ENCODE measurements at places on chromosomes 6 and 20.

DNA sequence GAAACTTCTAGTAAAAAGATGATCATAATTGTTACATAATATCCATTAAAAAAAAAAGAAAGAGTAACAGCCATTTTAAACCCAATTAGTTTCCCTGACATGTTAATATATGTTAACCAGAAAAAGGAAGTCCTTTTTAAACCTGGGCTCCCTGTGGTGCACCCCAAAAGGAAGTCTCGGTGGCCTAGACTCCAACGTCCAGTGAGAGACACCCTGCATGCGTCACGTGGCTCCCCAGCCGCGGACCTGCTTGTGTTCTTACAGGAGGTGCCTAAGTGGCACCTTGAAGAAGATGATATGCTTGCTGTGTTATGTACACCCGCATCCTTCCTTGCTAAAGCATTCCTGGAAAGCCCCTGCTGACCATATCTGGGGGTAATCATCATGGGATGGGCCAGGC is 50.1 kb downstream of the FOXC1 start:
- no peak for DNase-seq

DNA sequence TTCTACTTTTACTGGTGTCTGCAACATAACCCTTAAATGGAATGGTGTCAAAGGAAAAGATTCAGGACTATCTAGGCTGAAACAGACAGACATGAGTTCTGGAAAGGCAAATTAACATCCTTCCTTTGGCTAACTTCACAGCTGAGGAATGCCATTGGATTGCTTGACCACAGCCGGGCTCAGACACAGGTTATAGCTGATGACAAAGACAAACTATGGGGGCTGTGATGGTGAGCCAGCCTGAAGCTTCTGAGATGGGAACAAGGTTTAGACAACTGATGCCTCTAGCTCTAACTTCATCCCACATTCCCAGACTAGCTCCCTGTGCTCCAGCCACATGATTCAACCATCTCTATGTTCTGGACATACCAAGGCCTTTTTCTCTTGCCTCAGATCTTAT is 15.3 kb downstream of the POLR1C start:
- DNase-seq: no peak

GRCh38 chr6:38027685-38028373 is 208.3 kb downstream of the ZFAND3 start:
- DNase-seq: no peak

- peak; percentile 6 for DNase-seq
Measured at GRCh38 chr6:104325341-104326172, 534.2 kb downstream of the HACE1 start.

DNA sequence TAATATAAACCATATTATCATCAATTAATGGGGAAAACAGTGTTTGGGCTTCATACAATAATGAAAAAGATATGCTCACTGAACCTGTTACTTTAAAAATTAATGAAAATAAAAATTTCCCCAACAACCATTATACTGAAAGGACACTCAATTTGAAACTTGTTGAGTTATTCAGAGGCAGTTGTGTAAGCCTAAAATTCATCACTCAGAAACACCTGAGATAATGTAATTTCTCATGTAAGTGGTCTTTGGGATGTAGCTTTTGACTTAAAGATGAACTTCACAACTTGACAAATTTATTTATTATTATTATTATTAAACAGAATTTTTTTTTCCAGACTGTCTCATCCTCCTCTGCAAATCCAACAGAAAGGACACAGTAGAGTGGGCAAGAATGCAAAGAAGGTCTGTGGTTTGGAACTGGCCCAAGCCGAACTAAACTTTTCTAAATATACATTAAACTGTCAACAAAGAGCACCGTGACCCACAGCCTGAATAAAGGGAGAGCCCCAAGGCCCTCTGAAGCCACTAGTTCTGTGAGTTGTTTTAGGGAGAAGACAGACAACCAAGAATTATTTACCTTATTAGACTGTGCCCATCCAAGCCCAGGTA is 32.2 kb upstream of the HEY2 start:
- no peak for DNase-seq

GRCh38 chr20:3580412-3580811 is 82.8 kb downstream of the GFRA4 start:
- no peak for DNase-seq

- DNase-seq: no peak
Measured at GRCh38 chr6:118294906-118295305, 253.2 kb upstream of the PLN start.

GRCh38 chr20:16566080-16566479 is 7.2 kb downstream of the KIF16B start:
- no peak for DNase-seq

- no peak for DNase-seq
Measured at GRCh38 chr20:33515569-33516216, 25.8 kb downstream of the CBFA2T2 start.

GRCh38 chr6:30013291-30013922 is 47.7 kb upstream of the POLR1H start:
- no peak for DNase-seq

- no peak for DNase-seq
Measured at GRCh38 chr20:37673444-37673843, 20.4 kb upstream of the CTNNBL1 start.

- no peak for DNase-seq
Measured at GRCh38 chr20:57433657-57434389, 42.6 kb downstream of the RBM38 start.

DNA sequence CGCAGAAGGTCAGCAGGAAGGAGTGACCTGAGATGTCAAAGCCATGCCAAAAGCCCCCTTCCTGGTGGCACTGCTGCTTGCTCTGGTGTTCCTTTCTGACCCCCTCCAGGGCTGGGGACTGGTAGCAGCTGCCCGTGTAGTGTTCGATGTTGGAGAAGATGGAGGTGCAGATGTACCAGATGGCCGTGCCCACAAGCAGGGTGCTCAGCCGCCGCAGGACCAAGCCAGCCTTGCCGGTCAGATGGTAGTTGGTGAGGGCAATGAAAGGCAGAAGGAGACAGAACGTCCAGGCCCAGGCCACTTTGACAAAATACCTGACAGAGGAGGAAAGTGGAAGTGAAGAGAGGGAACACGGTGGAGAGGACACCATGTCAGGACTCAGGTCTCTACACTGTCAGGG is 4.1 kb downstream of the FITM2 start:
- no peak for DNase-seq

DNA sequence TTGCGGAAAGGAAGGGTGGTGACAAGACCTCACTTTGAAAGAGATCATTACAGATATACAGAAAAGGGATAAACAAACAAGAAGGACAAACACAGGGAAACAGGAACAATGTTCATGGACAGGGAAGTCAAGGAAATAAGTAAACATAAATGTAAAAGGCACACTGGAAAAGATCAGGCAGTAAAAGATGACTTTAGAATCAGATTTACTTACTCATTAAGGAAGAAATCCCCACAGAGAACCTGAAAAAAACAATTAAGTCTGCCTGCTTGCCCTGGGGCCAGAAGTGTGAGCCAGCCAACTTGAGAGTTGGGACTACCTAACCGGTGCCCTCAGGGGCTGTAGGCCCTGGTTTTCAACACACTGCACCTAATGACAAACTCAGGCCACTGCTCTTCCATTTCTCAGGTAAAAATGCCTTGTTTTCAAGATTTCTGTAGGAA is 1.7 kb downstream of the APMAP start:
- no peak for DNase-seq

DNA sequence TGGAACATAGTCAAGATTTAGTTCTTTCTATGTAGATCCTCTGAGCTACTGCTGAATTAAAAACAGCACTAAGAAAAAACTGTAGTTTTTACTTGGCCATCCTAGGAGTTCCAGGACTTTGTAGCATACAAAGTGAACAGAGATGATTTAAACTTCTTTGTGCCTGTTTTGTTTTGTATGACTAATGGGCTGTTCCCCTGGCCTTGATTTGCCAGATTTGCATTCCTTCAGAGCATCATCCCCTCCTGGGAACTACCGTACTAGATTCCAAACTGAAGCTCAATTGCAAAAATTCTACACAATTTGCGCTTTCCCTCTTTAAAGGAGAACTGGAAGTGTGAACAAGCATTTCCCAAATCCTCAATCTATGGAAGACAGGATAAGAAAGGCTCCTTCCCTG is 23.1 kb downstream of the ACOT13 start:
- DNase-seq: no peak

DNA sequence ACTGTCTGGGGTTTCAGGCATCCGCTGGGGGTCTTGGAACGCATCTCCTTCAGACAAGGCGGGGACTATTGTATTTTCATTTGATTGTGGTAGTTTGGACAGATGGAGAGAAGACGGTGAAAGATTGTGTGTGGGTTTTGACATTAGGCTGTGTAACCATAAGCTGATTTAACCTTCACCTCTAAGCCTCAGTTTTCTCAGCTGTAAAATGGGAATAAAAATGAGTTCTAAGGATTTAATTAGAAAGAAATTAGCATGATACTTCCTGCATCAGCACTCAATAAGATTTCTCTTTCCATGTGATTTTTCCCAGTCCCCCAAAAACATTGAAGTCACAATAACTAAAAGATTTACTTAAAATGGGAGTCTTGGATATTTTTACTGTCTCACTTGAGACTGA is 78.1 kb downstream of the CBFA2T2 start:
- no peak for DNase-seq
